ENCODE measurements at places on chromosomes 1 and 21.

DNA sequence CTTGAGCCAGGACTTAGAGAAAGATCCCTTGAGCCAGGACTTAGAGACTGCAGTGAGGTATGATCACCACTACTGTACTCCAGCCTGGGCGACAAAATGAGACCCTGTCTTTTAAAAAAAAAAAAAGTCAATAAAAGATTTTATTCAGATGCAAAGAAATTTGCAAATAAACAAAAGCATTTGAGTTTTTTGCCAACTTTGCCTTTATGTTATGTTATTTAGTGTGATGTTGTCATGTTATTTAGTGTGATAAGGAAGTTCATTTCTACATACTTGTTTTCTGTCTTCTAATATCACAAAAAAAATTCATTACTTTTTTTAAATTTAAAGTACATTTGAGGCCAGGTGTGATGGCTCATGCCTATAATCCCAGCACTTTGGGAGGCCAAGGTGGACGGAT lies 9.0 kb downstream of the RAD54L start:
- DNase-seq = no peak

GRCh38 chr1:201157949-201158348 lies 3.7 kb upstream of the TMEM9 start:
- no peak for DNase-seq

DNA sequence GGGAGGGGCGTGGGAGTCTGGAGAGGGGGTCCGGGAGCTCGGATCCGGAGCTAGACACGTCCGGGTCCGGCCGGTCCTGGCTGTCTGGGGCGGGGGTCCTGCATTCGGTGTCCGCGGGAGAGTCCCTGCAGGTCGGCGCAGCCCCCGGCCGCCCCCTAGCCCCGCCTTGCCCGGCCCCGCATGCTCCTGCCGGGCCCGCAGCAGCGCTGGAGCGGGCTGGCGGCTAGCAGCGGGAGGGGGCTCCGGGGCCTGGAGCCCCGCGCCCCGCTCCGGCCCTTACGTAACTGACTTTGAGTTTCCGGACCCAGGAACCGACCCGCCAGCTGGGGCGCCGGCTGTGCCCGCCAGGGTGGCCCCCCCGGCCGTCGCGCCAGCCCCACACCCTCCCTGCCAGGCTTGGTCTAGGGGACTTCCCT lies 26.9 kb upstream of the EPB41 start:
- no peak for DNase-seq

GRCh38 chr1:53324728-53325297 lies 3.1 kb downstream of the LRP8 start:
- DNase-seq = no peak

- no peak for DNase-seq
Observed at GRCh38 chr1:53284224-53285020, 43.4 kb downstream of the LRP8 start.

- no peak for DNase-seq
Observed at GRCh38 chr1:147413110-147413605, 128.1 kb upstream of the BCL9 start.

DNA sequence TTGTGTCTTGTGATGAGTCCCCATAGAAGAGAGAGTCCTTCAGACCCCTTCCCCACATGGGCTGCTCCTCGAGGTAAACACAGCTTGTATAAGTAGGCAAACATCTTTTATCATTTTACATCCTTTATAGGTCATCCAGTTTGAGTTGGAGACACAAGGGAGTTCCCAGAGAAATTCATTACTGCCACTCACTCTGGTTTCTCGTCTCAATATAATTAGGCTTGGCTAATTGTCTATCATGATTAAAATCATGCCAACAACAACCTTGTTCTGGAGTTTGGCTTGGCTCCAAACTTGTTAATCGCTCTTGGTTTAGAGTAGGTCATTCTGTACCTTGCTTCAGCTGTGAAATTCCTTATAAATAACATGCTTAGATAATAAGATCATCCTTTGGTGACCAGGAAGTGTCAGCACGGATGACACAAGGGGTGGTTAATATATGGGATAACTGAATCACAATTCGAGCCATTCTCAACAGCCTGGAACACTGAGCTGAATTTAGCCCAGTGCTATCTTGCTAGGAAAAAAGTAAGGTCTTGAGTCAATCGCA lies 70.7 kb upstream of the DAB1 start:
- DNase-seq = no peak

Data from activated T-cell treated with anti-CD3 and anti-CD28 coated beads for 4 hours (primary cell).